ENCODE measurements at places on chromosomes 1 and 21. TPM values are rescaled to one million over a fixed set of nuclear protein-coding genes. Genes with fewer than 3 reads are reported as not detected.
A peak's percentile ranks its signal among the peaks of the same experiment; 100 is the strongest.

ANGPTL3 gene
- total RNA-seq = not detected

OR2L3 gene
- not detected for total RNA-seq

UBXN10 gene
- 0.21 TPM for total RNA-seq

C4BPB gene
- total RNA-seq = 3.1 TPM

KCNQ4 gene
- total RNA-seq = 0.52 TPM

AKNAD1 gene
- not detected for total RNA-seq

NEGR1 gene
- not detected for total RNA-seq

RAVER2 gene
- 1.7 TPM for total RNA-seq

DNA sequence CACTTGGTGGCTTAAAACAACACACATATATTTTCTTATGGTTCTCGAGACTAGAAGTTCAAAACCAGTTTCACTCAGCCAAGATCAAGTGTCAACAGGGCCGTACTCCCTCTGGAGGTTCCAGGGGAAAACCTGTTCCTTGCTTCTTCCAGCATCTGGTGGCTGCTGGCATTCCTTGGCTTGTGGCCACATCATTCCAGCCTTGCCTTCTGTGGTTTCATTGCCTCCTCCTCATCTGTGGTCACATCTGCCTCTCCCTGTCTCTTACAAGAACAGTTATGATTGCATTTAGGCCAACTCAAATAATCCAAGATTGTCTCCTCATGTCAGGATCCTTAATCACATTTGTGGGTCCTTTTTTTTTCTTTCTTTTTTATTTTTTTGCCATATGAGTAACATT is 240.7 kb upstream of the HOOK1 start:
- DNase-seq = no peak

GRCh38 chr1:184791550-184791900 is 36.9 kb upstream of the EDEM3 start:
- DNase-seq = no peak

- DNase-seq = no peak
Measured at GRCh38 chr1:178189814-178190213, 95.9 kb downstream of the RASAL2 start.

- DNase-seq = peak; percentile 48
Measured at GRCh38 chr21:32257962-32258785, 20.7 kb downstream of the MIS18A start.

DNA sequence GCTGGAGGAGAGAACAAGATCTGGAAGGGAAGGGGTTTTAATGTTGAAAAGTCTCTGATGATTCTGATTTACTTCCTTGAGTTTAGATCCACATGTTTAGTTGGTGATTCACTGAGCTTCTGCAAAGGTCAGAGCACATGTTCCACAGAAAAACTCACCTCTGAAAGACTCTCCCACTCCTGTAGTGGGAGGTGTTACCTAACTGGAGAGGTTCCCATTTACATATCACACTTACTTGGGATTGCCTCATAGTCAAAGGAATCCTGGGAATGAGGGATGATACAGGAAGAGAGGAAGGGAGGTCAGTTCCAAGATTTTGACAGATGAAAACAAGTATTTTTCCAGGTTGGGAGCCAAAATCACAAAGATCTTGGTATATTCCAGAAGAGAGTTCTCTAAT is 2.7 kb upstream of the NTNG1 start:
- DNase-seq = no peak

- DNase-seq = no peak
Measured at GRCh38 chr1:76035053-76035452, 39.5 kb upstream of the ST6GALNAC3 start.

GRCh38 chr1:161805399-161806197 is 39.5 kb downstream of the ATF6 start:
- DNase-seq = no peak

DNA sequence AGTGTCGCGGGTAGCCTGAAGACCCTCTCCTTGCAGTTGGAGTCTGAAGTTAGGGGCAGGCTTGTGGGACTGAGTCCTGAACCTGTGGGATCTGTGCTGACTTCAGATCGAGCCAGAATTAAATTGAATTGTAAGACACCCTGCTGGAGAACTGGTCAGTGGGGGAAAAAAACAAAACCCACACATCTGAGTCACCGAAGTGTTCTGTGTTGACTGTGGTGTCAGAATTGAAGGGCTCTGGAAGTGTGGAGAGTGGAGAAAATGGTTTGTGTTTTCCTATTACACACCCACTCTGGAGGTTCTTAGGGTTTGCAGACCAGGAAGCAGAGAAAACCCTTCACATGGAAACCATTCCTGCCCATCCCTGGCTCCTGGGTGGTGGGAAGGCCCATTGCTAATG is 209.5 kb upstream of the GALNT2 start:
- no peak for DNase-seq

DNA sequence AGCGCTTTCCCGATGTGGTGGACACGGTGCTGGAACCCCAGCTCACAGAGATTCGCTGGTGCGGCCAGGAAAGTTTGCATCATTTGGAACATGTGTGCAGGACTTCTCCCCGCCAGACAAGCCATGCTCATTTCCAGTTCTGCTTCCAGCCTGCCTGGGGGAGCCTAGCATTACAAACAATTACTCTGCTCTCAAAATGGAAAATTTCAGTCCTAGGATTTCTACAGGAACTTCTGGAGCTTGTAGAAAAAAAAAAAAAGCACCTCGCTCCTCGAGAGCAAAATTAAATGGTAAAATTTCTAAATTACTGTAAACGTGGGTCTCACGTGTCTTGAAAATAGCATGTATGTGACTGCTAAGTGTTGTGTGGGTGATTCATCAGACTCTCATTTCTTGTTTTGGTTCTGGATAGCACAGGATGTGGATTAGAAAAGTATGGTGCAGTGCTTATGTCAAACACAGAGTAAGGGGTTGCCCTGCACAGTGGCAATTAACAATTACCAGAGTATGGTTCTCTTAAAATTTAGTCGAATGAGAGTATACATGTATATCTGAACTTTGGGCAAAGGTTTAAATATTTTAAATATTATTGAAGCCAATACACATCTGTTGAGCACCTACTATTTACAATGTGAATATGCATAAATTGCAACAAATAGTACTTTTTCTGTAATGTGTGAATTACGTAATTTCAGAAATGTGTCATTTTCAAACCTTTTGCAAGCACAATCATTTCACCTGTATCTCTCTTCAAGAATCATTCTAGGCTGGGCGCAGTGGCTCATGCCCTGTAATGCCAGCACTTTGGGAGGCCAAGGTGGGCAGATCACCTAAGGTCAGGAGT is 61.8 kb upstream of the PTGFRN start:
- DNase-seq = peak; percentile 29

DNA sequence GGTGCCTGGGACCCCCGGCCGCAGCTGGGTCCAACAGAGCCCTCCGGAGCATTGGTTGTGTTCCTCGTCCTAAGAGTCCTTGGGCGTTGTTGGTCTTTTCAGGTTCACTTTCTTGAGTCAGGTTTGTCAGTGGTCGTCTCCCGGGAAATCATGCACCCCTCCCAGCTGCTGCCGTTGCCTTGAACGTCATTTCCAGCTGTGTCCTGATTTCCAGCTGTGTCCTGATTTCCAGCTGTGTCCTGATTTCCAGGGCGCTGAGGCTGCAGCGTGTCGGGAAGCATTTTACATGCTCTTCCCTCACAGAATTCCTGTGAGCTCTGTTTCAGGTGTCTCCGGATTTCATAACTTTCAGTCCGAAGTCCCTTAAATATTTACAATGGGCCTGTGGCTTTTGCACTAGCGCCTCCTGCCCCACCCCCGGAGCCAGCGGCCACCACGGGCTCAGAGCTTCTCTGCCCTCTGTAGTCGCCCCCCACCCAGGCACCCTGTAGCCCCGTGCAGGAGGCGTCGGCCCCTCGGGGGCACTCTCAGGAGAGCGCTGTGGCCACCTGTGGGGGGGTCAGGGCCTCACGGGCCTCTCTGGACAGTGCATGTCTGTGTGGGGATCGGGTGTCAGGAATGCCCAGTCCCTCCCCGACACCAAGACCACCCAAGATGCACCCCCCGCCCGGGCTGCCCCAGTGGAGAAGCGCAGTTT is 66.7 kb downstream of the COL18A1 start:
- no peak for DNase-seq

- DNase-seq = no peak
Measured at GRCh38 chr1:228271701-228272251, 63.9 kb downstream of the OBSCN start.

Data from activated CD4-positive, alpha-beta T cell treated with anti-CD3 and anti-CD28 coated beads, Interleukin-2, amount 10 ng/mL, durations not matched to agents 7 days and 5 days (primary cell).